ENCODE measurements at places on chromosomes 13 and 19. TPM values are rescaled to one million over a fixed set of nuclear protein-coding genes. Genes with fewer than 3 reads are reported as not detected.
A peak's percentile ranks its signal among the peaks of the same experiment; 100 is the strongest.

- no peak for DNase-seq
These were observed 32.5 kb downstream of the CCDC70 start for GRCh38 chr13:51894239-51894638.

GRCh38 chr13:21796775-21797514 lies 126.1 kb downstream of the FGF9 start:
- DNase-seq = no peak

DNA sequence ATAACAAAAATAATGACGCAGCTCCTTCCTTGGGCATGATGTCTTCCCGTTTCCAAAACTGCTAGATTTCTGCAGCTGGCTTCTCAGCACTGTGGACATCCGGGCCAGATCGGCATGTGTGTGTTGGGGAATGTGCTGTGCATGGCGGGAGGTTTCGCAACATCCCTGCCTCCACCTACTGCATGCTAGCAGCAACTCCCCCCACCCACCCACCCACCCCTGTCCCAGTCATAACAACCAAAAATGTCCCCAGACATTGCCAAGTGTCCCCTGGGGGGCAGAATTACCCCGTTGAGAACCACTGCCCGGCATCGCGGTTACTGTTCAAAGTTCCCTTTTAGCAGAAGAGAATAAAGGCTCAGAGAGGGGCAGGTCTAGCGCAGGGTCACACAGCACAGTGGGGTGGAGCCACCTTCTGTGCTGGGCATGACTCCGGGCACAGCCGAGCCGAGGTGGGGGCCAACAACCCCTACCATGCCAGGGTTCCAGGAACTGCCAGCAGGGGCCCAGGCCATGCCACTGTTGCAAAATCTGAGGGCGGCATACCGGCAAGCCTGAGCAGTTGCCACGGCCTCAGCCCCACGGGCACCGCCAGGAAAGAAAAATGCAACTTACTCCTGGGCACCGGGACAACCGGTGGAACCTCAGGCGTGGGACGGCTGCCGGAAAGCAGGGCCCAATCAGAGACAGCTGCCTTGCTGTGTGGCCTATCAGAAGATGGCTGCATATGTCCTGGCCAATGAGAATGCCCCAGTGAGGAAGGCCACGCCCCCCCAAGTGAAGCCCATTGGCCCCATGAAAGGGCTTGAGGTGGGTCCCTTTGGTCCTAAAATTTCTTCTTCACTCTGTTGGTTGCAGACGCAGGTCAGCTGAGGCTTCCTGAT lies 22.5 kb upstream of the NFIC start:
- peak; percentile 31 for DNase-seq

DNA sequence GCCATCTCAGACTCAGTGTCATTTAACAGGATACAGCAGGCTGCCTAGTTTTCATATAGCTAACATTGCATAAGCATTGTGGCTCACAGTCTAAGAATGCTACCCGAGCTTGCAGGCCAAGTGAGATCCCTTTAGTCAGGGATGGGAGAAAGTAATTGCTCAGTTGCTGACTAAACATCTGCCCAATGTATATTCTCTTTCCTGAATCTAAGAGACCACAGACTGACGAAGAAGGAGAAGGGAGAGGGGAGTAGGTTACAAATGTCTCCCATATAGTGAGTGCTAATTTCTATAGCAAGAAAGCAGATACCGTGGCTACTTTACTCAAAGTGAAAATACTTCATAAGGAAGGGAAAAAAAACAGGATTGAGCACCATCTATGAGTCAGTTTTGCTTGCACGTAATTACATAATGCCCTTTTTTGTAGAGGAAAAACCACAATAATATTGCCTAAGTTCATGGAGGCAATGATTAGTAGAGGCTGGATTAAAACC lies 453.9 kb downstream of the COG6 start:
- no peak for DNase-seq

GRCh38 chr19:17254636-17255035 lies 8.9 kb upstream of the NR2F6 start:
- DNase-seq = no peak

Gene NLRP5
- total RNA-seq = not detected

Gene DCLK1
- 3.9 TPM for total RNA-seq

DNA sequence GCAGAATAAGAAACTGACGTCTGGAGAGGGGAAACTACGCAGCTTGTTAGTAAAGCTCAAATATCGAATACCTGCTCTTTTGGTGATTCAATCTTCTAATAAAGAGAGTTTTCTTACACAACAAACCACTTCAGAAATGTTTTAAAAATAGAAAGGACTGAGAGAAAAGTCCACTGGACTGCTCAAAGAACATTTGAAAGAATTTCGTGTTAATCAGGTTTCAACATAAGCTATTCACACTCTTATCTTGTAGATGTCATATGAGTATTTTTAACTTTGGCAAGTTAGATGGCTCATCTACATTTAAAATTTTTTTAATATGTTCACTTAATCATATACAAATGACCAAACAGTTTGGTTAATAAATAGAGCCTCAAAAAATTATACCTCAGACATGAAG lies 95.6 kb upstream of the FAM216B start:
- DNase-seq = no peak

Gene IZUMO2
- total RNA-seq = not detected
